ENCODE measurements at places on chromosomes 6 and 20.
A peak's percentile ranks its signal among the peaks of the same experiment; 100 is the strongest.

DNA sequence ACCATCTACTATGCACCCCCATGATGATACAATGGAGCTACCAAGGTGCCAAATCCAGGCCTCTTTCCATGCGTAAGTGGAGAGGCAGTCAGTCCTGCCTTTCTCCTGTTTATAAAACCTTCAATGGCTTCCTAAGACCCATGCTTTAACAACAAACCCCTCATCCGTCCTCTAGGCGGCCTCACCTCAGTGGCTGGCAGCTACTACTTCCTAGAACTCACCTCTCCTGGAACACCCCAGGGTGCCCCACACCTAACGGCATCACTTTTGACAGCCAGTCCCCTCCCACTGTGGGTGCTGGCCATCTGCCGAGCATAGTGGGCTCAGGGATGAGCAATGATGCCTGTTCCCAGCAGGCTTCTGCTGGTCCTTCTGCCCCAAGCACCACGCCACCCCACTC, 80.0 kb upstream of the TAB2 start:
- DNase-seq = no peak

DNA sequence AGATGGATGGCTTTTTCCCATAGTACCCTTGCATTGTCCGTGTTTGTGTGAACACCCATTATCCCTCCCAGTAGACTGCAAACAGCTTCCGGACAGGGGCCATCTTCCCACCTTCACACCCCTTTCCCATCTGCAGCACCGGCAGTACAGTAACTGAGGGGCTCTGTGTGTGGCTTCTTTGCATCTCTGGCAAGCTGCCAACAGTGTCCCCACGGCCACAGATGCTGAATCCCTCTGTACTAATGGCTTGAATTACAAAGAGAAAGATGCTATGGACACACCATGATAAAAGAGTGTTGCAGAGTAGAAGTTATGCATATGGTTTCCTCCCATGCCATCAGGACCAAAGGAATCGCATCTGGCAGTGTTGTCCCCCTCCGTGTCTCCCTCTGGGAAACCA, 101.1 kb upstream of the CDYL start:
- DNase-seq = no peak

DNA sequence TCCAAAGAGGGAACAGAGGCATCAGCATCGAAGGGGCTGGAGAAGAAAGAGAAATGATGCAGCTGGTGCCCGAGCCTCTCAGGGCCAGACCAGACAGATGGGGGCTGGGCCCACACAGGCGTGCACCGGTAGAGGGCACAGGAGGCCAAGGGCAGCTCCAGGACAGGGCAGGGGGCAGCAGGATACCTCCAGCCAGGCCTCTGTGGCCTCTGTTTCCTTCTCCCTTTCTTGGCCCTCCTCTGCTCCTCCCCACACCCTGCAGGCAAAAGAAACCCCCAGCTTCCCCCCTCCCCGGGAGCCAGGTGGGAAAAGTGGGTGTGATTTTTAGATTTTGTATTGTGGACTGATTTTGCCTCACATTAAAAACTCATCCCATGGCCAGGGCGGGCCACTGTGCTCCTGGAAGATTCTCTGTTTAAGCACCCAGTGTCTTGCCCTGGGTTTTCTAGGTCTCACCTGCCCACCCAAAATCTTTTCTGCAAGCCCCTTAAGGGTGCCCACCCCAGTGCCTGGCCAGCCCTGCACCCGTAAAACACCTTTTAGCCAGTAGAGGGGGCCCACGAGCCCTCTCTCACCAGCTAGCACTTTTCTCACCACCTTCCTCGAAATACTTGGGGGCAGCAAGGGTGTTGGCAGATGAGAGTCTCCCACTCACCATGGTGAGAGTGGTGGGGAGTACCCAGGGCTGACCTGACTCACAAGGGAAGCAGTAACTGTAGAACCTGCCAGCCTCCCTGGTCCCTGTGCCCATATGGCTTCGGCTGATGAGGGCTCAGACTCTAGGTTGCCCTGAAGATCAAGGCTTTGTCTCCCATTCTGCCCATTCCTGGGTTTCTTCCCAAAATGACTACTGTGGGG, 35.7 kb upstream of the ID1 start:
- DNase-seq = peak; percentile 75

DNA sequence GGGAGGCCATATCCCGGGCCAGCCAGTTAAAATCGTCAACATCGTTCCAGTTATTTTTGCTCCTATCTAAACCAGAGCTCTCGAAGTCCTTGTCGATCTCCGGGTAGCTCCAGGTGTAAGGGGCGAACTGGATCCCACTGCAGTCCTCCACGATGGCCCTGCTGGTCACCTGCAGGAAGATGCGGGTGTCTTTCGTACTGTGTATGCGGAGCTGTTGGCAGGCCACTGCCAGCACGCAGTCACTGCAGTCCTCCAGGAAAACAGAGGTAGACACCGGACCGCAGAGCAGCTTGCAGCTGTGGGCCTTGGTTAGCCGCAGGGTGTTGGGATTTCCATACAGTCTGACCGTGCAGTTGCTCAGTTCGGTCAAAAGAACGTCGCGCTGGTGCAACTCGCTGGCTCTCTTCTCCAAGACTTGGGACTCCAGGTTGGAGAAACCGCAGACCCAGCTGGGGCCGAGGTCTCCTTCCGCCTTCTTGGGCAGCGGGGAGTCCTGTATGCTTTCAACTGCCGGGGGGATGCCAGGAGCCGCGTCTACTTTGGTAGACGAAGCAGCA, 742 bp downstream of the TBCC start:
- DNase-seq = peak; percentile 40

- DNase-seq = peak; percentile 23
Observed at GRCh38 chr20:1632178-1632577, 12.4 kb upstream of the SIRPB1 start.

DNA sequence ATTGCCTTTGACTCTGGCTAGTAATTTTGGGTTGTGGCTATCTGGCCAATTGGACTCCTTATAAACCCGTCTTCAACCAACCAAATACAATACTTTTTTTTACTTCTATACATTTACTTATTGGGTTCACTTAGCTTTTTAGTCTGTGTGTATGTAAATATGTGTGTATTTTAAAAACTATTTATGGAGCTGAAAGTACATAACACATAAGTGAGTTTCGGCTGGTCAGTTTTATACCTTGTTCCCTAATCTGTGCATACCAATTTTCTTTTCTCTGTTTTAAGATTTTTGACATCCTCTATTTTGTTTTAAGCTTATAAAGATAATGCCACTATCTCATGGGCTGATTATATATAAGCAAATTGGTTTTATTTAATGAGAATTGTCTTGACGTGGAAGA, 129.5 kb downstream of the LRRC1 start:
- DNase-seq = no peak

DNA sequence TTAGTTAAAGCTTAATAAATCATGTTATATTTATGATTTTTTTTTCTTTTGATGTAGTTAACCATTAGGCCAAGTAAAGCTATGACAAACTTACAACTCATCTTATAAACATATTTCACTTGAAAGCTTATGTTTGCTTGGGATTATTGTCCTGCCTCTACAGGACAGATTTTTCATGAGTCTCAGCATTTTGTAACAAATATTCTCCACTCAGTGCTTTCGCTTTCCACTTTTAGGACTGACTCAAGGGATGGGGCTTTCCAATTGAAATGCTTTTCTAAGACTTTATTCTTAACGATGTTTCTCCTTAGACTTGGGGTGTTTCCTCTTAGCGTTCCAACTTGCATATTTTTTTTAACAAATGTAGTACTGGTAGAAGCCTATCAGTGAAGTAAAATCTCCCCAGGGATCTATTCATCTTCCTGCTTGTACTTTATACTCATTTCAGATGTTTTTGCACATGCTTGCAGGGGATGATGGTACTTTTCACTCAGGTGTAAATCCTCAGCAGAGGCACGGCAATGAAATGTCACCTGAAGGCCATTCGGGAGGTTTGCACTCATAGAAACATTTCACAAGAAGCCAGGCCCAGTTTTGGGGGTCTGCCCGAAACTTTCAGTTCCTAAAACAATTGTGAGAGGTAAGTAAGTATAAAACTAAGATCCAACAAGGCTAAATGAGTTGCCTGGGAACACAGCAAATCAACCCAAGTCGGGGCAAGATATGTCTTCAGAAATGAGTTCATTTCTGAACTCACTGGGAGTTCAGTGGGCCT, 298.1 kb upstream of the FOXQ1 start:
- DNase-seq = no peak

DNA sequence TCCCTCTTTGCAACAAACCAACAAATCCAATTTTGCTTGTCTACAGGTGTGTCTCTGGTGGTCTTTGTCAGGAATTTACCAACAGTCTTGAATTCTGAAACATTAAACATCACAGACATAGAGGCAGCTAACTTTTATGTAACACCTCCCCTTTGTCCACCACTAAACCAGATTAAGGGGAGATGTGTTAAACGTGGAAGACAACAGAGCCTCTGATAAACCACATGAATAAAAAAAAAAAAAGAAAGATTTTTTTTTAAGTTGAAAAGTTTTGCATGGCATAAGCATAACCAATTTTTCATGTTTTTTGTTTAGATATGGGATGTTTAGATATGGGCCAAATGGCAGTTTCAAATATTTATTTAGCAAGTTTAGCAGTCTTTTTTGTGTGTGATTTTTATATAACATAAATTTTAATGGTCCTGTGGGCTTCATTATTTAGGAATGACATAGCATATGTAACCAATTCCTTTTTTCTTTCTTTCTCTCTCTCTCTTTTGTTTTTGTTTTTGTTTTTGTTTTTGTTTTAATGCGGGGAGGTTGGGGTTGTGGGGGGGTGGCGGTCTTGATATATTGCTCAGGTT, 60.7 kb upstream of the BTN3A2 start:
- DNase-seq = peak; percentile 49

DNA sequence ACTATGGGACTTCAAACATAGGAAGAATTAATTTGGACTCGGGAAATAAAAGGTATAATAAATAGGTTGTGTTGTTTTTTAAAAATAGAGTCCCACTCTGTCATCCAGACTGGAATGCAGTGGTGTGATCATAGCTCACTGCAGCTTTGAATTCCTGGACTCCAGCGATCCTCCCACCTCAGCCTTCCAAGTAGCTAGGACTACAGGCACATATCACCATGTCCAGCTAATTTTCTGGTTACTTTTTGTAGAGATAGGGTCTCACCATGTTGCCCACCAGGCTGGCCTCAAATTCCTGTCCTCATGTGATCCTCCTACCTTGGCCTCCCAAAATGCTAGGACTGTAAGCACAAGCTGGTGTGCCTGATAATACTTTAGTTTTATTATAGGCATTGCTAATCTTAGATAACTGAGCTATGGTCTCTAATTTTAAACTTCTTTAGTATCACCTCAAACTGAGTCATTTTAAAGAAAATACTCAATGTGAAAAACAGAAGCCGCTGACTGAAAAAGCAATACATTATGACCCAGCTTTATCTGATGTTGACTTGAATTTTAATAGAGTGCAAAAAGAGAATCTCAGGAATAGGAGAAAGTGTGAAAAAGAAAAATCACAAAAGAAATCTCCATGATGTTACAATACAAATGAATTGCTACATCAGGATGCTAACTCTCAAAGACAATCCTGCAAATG, 251.0 kb downstream of the RNGTT start:
- DNase-seq = no peak

GRCh38 chr6:90569223-90569622, 17.6 kb downstream of the MAP3K7 start:
- no peak for DNase-seq

DNA sequence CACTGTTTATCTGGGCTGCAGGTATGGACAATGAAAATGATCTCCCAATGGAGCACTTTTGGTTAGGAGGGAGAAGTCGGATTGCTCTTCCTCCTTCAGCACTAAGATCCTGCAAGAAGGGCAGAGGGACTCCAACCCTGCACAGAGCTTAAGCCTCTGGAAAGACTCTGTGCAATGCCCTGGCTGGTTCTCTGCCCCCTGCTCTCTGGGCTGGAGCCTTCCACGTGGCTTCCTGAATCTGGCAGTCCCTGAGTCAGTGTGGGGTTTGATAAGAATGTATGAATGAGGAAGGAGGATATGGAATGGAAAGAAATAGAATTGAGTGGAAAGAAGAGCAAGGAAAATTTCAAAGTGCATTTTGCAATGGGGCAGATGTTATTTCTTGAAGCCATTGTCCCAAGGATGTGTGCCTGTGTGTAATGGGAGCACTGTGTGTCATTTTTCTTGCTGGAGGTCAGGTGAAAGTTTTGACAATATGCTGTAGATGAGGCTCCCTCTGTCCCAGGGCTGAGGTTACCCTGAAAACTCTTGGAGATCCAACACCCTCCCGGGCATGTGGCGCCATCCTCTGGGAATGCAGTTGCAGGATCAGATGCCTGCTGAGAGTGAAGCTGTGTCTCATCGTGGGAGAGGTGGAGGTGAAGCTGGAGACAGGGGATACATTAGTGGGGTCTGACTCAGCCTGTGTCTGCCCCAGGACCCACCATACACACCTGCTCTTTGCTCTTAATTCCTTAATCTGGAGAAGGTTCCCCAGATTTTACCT, 16.3 kb upstream of the CST9L start:
- no peak for DNase-seq

- no peak for DNase-seq
Observed at GRCh38 chr20:62898970-62899632, 27.2 kb downstream of the DIDO1 start.

Data from CD4-positive, alpha-beta T cell treated with Interleukin-10 for 1 hour (primary cell).